ENCODE measurements at places on chromosomes 2 and 18.

DNA sequence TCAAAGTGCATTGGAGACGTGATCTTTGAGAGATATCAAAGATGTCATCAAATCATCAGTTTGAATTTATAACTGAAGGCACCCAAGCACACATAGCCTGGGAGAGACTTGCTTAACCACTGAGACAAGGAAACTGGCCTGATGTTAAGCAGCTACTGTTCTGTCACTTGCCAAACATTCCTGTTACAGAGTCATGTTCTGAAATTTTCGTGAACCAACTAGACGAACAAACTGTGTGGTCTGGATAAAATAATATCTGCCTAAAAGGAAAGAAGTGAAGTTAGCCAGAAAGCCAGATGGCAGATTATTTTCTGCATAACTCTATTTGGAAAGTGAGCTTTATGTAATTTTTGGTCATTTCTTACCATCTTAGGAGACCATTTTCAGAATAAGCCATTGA, 51.4 kb downstream of the SPATS2L start:
- no peak for DNase-seq

DNA sequence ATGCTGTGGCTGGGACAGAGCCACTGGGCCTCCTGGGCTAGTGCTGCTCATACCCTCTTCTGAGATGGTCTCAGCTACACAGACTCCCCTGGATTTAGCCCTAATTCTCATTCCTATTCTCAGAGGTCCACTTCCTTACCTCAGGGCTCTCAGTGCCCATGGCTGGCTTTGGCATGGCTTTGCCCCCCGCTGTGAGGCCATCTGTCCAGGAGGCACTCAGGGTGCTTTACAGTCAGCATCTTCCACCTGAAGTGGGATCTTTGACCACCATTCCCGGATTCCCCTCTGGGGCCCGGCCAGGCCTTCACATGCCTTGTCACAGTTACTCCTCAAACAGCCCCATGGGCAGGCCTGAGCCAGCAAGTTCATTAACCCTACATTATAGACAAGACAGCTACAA, 161.8 kb downstream of the CELF4 start:
- no peak for DNase-seq

DNA sequence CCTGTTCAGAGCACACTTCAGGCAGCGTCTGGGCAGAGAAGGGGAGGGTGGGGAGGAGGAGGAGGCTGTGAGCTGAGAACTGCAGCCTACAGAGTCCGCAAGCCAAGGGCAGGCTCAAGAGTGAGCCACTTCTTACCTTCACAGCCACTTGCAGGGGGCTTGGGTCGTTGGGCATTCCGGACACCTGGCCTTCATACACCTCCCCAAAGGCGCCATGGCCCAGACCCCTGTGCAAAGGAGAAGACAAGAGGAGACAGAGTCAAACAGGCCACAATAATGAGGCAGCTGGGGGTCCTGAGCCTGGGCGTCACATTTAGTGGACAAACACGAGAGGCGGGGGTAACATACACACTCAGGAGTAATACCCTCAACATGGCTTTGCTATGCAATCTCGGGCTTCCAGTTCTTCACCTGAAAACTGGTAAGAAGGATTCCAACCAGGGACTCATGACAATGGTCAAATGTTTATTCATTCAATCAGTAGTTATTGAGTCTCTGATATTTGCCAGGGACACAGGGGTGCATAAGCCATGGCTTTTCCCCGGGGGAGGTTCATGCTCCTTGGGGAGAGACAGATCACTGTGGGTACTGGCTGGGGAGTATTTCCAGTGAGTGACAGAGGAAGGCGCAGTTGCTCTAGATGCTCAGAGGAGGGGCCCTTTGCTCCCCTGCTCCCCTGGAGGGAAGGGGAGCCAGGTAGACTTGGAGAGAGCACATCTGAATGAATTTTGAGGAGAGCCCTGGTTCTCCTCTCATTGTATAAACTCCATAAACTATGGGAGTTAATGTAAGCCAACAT, 107.4 kb downstream of the CLIP4 start:
- no peak for DNase-seq

DNA sequence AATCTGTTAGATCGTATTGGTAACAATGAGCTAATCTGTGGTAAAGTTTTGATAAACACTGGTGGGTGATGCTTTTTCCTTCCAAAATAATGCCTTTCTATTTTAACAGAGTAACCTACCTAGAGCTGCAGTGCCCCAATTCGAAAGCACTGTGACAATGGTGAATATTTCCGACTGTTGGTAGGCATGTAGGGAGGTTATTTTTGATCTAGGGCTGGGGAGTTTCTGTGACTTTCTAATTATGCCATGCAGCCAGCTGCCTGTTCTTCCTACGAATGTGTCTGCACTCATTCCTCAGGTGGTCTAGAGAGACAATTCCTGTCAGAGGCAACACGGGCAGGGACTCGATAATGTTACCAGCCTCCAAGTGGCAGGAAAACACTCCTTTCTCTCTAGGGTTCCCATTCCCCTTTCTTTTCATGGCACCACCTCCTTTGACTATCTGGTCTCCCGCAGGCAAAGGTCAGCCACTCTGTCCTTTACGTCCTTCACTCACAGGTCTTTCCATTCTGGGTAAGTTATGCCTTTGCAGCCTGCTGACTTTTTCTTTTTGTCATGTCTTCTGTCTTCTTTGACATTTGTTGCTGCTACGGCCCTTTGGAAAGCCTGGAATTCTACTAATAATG, 167.2 kb upstream of the MGAT5 start:
- no peak for DNase-seq

- DNase-seq = no peak
Measured at GRCh38 chr18:68035774-68036522, 519.4 kb upstream of the DSEL start.
